ENCODE measurements at places on chromosomes 5 and 9. TPM values are rescaled to one million over a fixed set of nuclear protein-coding genes. Genes with fewer than 3 reads are reported as not detected.

The ARHGEF37 gene
- total RNA-seq, result 1.7 TPM

GRCh38 chr5:128587275-128587674, 49.2 kb upstream of the FBN2 start:
- DNase-seq, result no peak

The CSF2 gene
- total RNA-seq, result not detected

DNA sequence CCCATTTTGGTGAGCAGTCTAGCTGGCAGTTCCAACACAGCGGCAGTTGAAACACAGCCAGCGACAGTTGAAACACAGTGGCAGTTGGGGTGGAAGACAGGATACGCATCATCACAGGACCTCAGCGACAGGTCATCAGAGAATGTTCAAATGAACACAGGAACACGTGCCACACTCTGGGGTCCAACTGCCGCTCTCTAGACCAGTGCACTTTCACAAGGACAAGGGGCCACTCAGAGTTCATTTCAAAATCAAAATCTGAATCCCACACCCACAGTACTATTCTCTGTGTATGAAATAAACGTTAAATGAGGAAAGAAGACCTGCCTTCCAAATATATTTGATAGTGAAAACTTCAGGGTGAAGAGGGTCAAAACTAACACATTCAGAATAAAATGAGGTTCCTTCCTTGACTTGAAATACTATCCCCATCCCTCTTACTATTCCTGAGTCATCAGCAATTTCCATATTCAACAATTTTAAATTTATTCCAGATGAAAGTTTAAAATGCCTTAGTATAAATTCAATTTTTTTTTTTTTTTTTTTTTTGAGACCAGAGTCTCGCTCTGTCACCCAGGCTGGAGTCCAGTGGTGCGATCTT, 53.0 kb upstream of the SIMC1 start:
- no peak for DNase-seq
